ENCODE measurements at places on chromosomes 7 and 10.

DNA sequence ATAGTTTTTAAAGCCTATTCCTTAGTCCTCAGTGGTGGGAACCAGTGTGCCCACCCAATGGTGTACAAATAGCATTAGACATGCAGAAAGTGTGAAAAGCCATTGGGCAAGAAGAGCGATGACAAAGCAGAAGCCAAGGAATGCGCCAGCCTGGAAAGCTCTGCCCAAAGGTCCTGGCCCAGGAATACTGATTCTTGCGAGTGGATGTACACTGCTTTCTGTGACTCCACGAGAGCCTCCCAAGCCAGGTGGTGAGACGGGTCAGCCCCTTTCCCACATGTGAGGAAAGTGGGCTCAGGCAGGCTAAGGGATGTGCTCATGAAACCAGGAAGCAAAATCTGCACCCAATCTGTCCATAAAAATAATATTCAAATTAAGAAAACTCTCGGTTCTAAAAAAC is 106.6 kb downstream of the ADCY1 start:
- no peak for DNase-seq

DNA sequence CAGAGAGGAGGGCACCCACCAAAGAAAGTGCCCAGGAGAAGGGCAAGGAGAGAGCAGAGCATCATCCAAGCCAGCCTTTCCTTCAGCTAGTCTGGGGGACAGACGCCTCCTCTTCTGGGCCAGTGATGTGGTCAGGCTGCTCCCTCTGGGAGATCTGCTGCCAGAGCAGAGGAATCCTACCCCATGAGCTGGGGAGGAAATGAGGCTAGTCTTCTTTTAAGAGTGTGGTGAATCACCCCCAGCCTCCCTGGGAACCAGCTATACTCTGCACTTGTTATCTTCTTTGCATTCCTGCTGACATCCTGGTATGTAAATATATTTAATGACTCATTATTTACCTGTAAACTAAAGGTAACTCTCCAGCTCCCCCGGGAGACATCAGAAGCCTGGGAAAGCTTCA is 41.6 kb upstream of the EPHB6 start:
- DNase-seq: no peak

DNA sequence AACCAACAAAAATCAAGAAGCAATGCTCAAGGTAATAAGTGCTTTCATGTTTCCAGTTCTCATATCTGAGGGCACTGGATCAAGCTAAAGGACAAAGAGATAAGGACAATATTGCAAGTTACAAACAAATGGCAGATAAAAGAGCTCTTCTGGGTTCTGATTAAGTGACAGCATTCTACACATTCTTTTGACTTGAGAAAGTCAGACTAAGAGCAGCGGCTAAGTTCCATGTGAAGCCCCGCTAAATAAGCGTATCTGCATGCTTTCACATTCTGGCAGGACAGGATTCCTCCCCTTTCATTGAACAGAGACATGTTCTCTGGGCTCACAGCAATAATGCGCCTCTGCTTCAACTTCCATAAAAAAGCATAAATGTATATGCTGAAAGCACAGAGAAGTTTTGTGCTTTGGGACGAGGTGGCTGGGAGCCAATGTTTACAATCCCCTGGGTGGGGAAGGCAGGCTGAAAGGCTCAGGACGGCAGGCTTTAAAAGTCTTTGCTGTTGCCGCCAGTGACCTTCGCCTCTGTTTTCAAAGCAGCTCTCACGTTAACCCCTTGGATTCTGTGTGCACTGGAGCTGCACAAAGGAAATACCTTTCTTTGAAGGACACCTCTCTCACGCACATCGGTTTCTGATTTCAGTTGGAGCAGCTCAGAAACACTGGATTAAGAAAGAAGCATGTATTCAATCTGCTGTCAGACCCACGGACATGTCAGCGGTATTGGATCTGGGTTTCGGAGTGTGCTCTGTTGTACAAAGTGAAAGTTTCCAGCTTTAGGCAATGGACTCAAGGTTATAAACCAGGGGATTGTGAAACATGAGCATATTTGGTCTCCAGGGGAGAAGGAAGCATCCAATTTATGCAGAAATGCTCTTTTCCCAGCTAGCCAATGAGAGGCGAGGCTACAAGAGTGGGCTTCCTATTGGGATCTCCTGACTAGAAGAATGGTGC is 105.4 kb upstream of the FAM133B start:
- DNase-seq: no peak

- no peak for DNase-seq
These were observed 58.8 kb upstream of the ZNF804B start for GRCh38 chr7:88700725-88701124.

GRCh38 chr10:10489076-10489475 is 528.6 kb upstream of the CELF2 start:
- no peak for DNase-seq

GRCh38 chr7:158030566-158030965 is 557.1 kb downstream of the PTPRN2 start:
- no peak for DNase-seq

DNA sequence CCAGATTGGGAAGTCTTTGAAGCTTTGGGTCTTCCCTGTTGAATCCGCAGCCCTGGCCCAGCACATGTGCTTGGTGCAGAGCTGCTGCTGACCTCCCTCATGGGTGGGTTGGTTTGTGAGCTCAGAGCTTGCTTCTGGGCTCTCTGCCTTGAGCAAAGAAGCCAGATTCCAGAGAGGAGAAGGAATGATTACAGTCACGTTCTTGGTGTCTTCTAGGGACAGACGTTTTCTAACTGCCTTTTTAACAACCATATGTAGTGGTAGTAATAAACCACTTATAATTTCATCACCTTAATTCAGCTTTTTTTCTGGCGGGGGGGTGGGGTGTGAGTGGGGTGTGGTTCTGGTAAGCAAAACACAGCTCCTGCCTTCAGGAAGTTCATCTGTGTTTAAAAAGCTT is 39.5 kb downstream of the LRMDA start:
- DNase-seq: no peak

DNA sequence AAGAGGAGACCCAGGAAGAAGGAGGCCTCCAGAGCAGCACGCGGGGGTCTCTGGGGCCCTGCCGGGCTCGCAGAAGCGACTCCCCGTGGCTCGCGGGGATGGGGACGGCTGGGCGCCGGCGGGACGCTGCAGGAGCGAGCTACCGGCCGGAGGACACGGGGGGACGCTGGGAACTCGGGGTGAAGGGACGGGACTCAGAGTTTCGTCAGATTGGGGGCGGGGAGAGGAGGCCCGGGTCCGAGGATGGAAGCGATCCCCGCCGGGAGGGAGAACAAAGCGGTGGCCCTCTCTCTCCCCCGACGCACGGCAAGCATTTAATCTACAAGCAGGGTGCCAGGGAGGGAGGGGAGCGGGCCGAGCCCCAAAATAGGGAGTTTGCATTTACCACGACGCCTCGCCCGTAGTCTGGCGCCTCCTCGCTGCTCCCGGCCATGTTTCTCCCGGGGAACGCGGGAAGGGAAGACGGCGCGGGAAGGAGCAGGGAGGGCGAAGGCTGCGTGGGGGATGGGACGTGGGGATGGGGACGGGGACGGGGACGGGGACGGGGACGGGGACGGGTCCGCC is at the start of gene PRTFDC1:
Gene PRTFDC1 (minus strand): TSS at position 464 of the 564 bp plus-strand sequence. CDS start 31 bp downstream, at position 433.
- DNase-seq: peak; percentile 17

GRCh38 chr10:133056001-133056400 is 31.7 kb upstream of the ADGRA1 start:
- DNase-seq: no peak

- no peak for DNase-seq
These were observed 167.0 kb upstream of the PITRM1 start for GRCh38 chr10:3339531-3339950.

DNA sequence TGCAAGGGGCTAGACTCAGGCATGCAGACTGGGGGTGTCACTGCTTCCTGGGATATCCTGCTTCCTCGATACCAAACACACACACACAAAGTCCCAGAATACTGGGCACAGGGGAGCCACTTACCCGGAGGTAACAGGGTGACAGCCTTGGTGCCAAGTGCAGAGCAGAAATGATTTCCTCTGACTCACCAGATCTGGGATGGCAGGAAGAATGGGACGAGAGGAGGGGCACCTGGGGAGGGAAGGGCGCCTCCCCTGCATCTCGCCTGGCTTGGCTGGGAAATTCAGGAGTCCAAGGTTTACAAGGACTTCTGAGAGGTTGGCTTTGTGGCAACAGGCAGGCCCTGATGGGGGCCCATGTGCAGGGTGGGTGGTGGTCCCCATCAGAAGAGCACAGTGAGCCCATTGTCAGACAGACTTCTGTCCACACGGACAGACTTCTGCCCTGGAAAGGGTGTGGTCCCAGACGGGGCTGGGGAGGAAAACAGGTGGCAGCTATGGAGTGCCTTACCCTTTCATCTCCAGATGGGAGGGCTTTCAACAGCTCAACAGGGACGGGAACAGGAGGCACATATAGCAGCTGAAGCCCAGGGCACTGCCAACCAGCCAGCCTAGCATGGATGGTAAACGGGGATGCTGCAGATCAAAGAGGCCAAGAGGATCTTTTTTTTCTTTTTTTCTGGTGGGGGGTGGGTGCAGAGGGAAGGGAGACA is 9.7 kb upstream of the CCL24 start:
- no peak for DNase-seq

DNA sequence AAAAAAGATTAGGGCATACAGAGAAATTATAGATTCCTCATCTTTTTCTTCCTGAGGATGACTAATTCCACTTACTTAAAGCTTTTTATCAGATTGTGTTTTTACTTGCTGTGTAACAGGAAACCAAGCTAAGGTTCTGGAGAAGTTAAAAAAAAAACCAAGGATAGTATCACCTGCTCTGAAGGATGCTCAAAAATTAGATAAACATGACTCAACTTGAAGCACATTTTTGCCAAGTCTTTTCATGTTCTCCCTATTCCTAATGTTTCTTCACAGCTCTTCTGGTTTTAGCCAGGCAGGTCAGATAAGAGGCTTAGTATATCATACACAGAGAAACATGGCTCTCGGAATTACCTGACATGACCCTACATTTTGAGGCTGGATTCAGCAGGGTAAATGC is 90.3 kb downstream of the CPEB3 start:
- DNase-seq: no peak

GRCh38 chr10:103911021-103911459 is 6.9 kb downstream of the STN1 start:
- DNase-seq: peak; percentile 18

DNA sequence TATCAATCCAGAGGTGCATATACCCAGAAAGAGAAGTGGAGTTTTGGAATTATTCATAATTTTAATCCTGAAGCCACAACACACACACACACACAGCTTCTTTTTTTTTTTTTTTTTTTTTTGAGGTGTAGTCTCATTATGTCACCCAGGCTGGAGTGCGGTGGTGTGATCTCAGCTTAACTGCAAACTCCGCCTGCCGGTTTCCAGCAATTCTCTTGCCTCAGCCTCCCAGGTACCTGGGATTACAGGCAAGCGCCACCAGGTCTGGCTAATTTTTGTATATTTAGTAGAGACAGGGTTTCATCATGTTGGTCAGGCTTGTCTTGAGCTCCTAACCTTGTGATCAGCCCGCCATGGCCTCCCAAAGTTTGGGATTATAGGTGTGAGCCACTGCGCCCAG is 35.4 kb downstream of the TET1 start:
- DNase-seq: no peak

- DNase-seq: no peak
These were observed 18.7 kb upstream of the PPP2R2D start for GRCh38 chr10:131882151-131882550.

GRCh38 chr7:94382132-94382531 is 12.6 kb upstream of the COL1A2 start:
- DNase-seq: no peak

GRCh38 chr10:124386186-124387077 is 32.3 kb downstream of the OAT start:
- DNase-seq: no peak

DNA sequence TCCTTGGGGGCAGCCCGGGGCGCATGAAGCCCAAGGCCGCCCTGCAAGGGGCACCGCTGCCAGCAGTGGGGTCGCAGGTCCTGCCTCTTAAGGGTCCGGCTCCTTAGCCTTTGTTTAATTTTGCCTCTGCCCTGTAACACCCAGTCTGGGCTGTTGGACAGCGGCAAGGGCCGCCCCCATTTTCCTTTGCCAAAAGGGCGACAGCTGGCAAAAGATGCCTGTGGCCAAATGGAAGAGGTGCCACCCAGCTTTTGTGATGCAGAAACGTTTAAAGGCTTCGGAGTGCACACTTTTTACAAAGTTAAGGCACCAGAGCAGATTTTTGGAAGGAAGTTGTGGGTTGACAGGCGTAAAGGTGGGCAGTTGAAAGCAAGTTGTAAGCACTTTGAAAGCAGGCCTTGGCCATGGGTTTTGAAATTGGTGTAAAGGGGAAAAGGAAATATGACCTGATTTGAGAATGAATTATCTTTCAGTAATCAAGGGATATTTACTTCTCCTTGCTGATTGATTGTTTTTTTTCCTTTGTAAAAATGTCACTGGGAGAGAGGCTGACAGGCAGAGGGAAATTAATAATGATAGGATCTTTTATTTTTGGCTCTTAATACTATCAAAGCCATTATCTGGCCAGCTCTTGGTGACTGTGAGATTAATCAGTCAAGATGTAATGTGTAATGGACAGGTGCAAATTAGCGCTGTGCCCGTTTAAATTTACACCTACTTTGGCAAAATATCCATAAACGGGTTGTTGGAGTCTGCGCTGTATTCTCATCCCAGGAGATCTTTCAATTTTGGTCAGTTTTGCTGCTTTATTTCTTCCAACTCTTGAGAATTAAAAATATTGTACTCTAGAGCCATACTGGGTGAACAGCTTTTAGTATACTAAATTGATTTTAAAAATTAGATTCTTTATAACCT is 1.2 kb downstream of the CASD1 start:
- DNase-seq: peak; percentile 3

DNA sequence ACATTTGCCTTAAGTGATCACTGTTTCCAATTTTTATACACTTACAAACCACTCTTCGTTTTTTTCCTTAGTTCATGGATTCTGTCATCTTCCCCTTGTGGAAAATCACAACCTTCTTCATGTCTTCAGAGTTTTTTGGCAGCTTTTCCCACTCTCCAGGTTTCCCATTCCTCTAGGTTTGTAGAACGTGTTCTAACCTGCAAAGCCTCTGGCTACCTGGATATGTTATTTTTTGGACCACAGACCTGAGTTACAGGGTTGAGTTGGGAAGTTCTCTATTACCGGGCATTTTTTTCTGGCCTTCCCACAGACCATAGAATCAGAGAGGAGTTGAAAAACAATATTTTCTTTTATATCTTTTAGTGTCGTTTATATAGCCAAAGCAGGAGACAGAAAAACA is 30.2 kb downstream of the NRG3 start:
- no peak for DNase-seq

DNA sequence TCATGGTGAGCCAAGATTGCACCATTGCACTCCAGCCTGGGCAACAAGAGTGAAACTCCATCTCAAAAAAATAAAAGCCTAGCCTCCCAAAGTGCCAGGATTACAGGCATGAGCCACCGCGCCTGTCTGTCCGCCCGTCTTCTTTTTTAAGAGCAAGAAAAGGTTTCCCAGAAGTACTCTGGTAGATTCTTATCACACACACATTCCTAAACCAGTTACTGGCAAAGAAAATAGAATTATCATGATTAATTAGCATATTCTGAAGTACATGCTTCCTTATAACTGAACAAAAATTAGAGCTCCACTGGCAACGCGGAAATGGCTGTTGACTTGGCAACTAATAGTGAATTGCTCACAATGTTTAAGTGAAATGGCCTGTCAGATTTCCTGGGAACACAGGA is 87.0 kb downstream of the ADK start:
- no peak for DNase-seq

Data from T-helper 9 cell (primary cell).